ENCODE measurements at places on chromosomes 4 and X. TPM values are rescaled to one million over a fixed set of nuclear protein-coding genes. Genes with fewer than 3 reads are reported as not detected.

DNA sequence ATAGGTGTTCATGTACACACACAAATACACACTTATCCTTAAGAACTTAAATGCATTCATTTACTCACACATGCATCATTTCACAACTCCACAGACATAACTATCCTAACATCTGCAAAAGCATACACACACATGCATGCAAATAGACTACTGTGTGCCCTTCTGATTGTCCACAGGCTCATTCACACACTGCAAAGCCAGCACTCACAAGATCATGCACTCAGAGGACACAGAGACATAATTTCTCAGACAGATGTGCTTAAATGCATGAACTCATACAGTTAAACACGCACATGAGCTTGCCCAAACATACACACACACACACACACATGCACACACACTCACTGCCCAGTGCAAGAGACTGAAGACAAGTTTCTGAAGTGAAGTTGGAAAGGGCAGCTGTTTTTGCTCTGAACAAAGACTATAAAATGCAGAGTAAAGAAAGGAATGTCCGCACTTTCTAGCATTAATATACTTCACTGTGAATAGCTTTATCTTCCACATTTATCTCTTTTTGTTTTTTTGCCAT, 1018.0 kb upstream of the HS3ST1 start:
- no peaks in the 10 kb centered on the region for H3K27me3 ChIP-seq
- H3K27ac ChIP-seq: no peak overlapping the region
- peaks cover 4% of the 10 kb centered on the region for H3K4me1 ChIP-seq

DNA sequence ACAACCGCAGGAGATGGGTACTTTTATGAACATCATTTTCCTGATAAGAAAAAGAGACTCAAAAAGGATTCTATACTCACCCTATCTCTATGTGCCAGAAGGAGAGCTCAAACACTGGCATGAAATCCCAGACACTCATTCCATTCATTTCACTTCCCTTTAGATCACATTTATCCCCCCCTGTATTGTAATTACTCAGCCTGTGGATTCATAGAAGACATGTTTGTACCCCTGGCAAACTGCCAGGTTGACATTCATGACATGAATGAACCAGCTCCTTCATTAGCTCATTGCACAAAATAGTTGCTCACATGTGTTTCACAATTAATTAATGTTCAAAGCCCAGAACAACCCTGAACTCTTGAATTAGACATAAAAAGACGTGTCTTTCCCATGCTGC, 4.9 kb downstream of the SMR3A start:
- H3K27me3 ChIP-seq: no peaks in the 10 kb centered on the region
- H3K27ac ChIP-seq: no peak overlapping the region
- no peaks in the 10 kb centered on the region for H3K36me3 ChIP-seq

Gene XAGE2
- not detected for total RNA-seq

Gene ETDC
- not detected for total RNA-seq

DNA sequence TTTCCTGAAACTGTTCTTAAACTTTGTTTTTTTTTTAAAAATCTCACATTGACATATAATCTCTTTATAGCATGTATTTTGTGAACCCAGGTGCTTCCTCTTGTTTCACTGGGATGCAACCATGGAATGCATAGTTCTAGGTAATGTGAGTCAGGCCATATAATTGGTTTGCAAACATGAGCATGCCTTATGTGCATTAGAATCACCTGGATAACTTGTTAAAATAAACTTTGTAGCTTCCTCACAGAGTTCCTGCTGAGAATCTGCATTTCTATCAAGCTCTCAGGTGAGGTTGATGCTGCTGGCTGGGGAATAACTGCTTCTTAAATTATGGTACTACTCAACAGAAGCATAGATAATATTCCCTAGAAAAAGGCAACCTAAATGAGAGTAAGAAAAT, 940.3 kb upstream of the LCORL start:
- no peaks in the 10 kb centered on the region for H3K4me1 ChIP-seq
- H3K36me3 ChIP-seq: no peaks in the 10 kb centered on the region
- H3K4me3 ChIP-seq: no peak overlapping the region
- no peaks in the 10 kb centered on the region for H3K27me3 ChIP-seq
- no peak for DNase-seq

Gene FGF13
- 1.3 TPM for total RNA-seq

GRCh38 chr4:17497890-17498523, 13.9 kb downstream of the QDPR start:
- no peak for DNase-seq
- no peaks in the 10 kb centered on the region for H3K4me1 ChIP-seq
- H3K36me3 ChIP-seq: peaks cover 39% of the 10 kb centered on the region

DNA sequence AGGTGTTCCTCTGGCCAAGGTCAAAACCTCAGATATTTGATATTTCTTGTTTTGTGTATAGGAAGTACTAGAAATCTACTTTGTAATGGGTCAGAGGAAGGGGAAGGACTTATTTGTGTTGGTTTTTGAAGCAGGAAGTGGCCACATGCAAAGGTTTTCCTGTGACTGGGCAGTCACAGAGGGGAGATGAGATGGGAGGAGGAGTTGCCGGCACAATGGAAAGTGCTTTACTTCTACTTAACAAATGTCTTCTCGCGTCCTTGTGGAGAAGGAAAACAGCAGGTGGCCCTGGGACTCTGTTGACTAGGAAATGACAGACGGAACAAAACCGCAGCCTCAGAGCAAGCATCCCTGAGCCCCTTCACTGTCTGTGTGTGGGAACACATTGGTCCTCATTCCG, 46.6 kb downstream of the SHROOM2 start:
- H3K4me3 ChIP-seq: no peak overlapping the region
- H3K4me1 ChIP-seq: no peaks in the 10 kb centered on the region
- H3K36me3 ChIP-seq: no peaks in the 10 kb centered on the region
- H3K27ac ChIP-seq: no peak overlapping the region
- no peak for DNase-seq

DNA sequence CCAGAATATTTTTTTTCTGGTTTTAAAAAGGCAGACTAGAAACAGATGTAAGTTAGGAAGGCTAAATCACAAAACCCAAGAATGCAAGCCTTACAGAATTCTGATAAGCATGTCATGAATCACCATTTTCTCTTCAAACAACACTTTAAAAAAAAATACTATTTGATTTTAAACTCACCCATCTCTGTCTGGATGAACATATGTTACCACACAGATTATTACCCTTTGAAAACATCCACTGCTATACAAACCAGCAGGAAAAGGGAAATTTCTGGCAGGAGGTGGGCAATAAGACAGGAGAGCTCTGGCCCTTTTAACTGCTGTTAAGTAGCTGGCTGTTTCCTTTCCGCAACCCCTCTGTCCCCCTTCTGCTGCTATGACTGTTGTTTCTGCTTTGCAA, 317.7 kb upstream of the NOCT start:
- H3K4me1 ChIP-seq: no peaks in the 10 kb centered on the region
- H3K27ac ChIP-seq: no peak overlapping the region
- DNase-seq: no peak
- H3K36me3 ChIP-seq: no peaks in the 10 kb centered on the region

GRCh38 chr4:146124023-146124680, 51.4 kb upstream of the LSM6 start:
- no peak for DNase-seq
- H3K27ac ChIP-seq: no peak overlapping the region
- no peaks in the 10 kb centered on the region for H3K36me3 ChIP-seq

GRCh38 chr4:340011-340410, 2.4 kb downstream of the ZNF141 start:
- H3K4me3 ChIP-seq: no peak overlapping the region
- DNase-seq: no peak

DNA sequence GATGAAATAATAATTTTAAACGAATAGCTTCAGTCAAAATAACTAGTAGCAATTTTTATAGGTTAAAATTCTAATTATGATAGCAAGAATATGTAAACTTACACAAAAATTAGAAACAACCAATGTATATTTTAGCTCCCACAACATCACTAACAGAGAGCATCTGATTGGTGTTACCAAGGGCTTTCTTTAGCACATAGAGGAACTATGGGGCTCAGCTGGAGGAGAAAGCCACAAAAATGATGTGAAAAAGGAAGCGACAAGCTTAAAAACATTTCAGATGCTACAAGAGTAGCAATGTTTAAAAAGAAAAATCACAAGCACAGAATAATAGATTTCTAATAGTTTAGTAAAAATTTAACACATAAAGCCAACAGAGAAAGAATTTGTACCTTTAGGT, 56.3 kb downstream of the ATP8A1 start:
- DNase-seq: no peak
- no peaks in the 10 kb centered on the region for H3K27me3 ChIP-seq
- peaks cover 13% of the 10 kb centered on the region for H3K4me1 ChIP-seq

DNA sequence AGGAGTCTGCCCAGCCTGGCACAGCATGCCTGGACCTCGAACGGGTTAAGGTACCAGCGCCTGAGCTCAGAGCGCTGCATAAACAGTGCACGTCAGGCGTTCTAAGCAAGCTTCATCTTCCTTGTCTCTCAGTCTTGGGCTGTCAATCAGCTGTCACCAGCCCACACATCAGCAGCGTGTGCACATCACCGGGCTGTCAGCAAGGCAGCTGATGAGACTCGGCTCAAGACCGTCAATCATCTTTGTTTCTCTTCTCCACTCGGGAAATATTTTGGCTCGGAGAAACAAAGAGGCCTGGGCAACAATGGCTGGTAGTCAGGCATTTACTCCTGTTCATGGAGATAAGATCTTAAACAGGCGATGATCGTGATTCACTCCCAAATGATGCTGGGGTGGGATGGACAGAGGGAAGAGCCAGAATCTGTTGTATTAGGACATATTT, 141.3 kb downstream of the LDB2 start:
- DNase-seq: no peak
- no peak overlapping the region for H3K27ac ChIP-seq
- H3K4me1 ChIP-seq: peaks cover 12% of the 10 kb centered on the region
- no peak overlapping the region for H3K4me3 ChIP-seq

All from right atrium auricular region (tissue), 2 donors.